ENCODE measurements at places on chromosomes 5 and 9.
A peak's percentile ranks its signal among the peaks of the same experiment; 100 is the strongest.

GRCh38 chr5:140317859-140318258 lies 15.0 kb upstream of the PFDN1 start:
- no peak for DNase-seq

GRCh38 chr5:72015103-72015548 lies 92.1 kb upstream of the MAP1B start:
- peak; percentile 72 for DNase-seq

- DNase-seq = peak; percentile 34
Measured at GRCh38 chr5:132370181-132370970, 866 bp downstream of the SLC22A5 start.

DNA sequence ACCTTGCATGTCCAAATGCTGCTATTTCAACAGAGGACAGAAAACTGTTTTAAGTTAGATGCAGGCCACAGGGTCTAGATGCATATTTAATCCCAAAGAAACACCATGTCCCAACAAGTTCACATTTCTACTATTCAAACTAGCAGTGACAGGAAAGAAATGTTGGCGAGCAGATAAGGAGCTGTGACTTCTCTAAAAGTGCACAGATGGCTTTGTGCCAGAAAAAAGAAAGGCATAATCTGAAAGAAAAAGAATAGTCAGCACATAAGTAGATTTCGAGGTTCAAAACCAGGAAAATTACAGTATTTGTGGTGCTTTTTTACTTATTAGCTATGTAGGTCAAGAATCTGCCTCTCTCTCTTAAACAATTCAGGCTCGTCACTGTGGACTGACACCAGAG lies 178.3 kb downstream of the DNAH5 start:
- no peak for DNase-seq

- DNase-seq = no peak
Measured at GRCh38 chr5:154206311-154206710, 15.8 kb downstream of the GALNT10 start.

DNA sequence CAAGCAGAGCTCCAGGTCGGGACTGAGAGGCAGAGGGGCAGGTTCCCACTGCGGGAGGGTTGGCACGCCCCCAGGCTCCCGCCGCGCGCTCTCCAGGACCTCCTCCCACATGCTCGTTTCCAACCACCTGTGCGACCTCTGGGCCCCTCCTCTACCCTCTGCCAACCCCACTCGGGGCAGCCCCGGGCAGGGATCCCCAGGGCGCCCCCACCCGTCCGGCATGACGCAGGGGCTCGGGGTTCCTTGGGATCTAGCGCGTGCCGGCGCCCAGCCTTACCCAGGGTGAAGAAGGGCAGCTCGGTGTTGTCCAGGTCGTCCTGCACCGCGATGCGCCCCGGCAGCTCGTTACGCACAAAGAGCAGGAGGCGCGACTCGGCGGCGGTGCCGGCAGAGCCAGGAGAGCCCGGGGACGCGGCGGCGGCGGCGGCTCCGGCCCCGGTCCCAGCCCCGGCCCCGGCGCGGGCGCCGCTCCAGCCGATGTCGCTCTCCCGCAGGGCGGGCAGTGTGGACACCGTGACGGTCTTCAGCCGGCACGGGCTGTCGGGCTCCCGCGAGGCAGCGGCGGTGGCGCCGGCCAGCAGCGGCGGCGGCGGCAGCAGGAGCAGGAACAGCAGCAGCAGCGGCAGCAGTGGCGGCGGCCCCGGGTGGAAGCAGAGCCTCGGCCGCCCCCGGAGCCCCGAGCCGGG lies 494 bp downstream of the ASTN2 start:
- DNase-seq = peak; percentile 41

DNA sequence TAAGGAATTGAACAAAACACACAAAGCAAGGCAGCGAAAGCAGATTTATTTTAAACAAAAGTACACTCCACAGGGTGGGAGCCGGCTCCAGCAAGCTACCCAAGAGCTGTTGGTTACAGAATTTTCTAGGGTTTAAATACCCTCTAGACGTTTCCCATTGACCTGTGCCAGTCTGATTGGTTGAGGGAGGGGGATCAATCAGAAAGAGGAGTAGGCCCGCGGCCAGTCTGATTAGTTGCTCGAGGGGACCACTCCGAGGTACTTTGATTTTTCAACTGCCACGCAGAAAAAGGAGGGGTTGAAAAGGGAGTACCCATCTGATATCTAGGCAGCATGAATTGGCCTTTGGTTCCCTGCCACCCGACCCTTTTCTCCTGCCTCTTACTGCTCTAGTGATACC lies 998 bp downstream of the SRP19 start:
- no peak for DNase-seq

DNA sequence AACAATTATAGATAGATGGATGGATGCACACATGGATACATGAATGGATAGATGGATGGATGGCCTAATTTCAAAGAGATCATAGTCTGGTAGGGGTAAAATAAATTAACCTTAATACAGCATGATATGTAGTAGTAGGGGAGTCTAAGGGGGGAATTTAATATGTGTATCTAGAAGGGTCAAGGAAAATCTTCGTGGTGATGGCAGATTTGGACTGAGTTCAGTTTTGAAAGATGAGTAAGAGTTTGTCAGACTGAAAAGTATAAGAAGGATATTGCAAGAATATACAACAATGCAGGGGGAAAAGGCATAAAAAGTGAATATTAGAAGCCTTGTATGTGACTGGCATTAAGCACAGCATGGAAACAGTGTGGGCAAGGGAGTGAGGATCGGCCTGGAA lies 98.7 kb downstream of the ZNF462 start:
- no peak for DNase-seq

- no peak for DNase-seq
Measured at GRCh38 chr5:142181547-142182163, 73.1 kb downstream of the NDFIP1 start.

- DNase-seq = no peak
Measured at GRCh38 chr9:14193328-14193990, 120.5 kb downstream of the NFIB start.

GRCh38 chr9:95129476-95130291 lies 187.8 kb downstream of the FANCC start:
- DNase-seq = no peak

GRCh38 chr5:31811210-31811609 lies 172.3 kb downstream of the PDZD2 start:
- DNase-seq = no peak

DNA sequence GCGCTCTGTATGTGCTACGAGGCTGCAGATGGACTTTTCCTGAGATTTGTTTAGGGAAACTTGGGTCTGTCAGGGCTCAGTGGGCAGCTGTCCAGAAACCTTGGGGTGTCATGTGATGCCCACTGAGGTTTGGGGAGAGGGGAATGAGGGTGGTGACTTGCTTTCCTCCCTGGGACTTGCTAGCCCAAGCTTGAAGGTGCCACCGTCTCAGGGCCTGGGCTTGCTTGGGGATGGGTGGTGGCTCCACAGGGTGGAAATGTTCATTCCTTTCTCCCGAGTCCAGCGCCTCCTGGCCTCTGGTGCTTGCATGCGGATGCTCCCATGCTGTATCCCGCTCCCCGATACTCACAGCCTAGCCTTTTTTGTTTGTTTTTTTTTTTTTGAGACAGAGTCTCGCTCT lies 33.3 kb downstream of the ZNF618 start:
- DNase-seq = no peak

- no peak for DNase-seq
Measured at GRCh38 chr9:27292659-27293405, 4.1 kb downstream of the EQTN start.

GRCh38 chr5:57684299-57684702 lies 201.7 kb upstream of the ACTBL2 start:
- no peak for DNase-seq

- DNase-seq = no peak
Measured at GRCh38 chr5:19568004-19568403, 420.0 kb downstream of the CDH18 start.

- DNase-seq = no peak
Measured at GRCh38 chr9:128404560-128404959, 16.1 kb upstream of the CERCAM start.

GRCh38 chr5:142685418-142686209 lies at the start of gene FGF1:
FGF1 (minus strand) TSS chr5:142686090; CDS start chr5:142614127, 71,963 bp downstream.
- DNase-seq = peak; percentile 37

GRCh38 chr5:149583394-149583793 lies 2.1 kb downstream of the ARHGEF37 start:
- no peak for DNase-seq

DNA sequence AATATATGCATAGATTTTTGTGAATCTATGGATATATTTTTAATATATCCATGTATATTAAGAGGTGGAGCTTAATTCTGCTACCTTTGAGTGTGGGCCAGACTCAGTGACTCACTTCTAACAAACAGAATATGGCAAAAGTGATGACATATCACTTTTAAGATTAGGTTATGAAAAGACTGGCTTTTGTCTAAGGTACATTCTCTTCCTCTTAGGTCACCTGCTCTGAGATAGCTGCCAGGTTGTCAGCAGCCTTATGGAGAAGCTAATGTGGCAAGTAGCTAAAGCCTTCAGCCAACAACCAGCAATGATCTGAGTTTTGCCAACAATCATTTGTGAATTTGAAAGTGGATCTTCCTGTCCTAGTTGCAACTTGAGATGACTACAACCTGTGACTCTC lies 83.8 kb downstream of the ANKRD31 start:
- DNase-seq = no peak

DNA sequence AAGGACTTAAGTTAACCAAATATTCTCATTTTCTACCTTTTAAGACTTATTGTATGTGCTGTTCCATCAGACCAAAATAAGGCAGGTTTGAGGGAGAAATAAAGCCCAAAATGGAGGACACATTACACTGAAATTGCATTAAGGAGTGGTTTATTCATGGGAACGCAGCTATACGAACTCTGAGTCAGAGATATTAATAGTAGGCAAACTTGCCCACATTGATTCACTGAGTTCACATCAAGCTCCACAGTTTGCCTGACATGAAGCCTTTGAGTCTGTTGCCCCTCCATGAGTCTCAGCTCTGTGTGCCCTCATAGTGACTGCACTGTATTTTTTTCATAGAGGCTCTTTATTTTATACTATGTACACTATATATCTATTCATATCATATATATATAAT lies 135.0 kb upstream of the SNX2 start:
- no peak for DNase-seq

DNA sequence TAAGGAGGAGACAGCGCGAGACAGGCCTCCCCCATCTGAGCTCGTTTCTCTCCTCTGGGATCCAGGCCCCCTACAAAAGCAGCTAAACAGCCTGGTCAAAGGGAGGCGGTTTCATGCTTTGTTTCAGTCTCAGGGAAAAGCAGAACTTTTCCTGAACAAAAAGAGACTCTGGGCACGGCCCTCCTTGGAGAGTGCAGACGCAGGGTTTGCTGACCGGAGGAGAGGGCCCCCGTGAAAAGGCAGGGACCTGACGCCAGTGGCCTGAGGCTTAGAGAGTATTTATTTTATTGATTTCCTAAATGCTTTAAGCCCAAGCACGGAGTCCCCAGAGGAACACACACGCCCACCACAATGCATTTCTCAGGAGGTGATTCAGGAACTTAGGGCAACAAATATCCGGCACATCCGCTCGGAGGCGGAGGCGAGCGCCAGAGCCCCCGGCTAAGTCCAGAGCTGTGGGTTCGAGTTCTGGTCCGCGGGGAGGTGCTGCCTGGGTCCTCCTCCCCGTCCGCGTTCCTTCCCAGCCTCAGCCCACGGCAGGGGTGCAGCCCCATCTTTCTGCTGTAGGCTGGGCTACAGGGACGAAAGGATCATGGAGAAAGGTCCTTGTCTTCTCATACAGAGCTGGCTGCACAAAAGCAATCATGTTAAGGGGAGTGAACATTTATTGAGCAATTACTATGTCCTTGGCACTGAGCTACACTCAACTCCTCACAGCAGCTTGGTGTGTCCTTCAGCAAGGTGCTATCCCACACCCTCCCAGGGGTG lies 40.0 kb downstream of the PTGES start:
- no peak for DNase-seq

DNA sequence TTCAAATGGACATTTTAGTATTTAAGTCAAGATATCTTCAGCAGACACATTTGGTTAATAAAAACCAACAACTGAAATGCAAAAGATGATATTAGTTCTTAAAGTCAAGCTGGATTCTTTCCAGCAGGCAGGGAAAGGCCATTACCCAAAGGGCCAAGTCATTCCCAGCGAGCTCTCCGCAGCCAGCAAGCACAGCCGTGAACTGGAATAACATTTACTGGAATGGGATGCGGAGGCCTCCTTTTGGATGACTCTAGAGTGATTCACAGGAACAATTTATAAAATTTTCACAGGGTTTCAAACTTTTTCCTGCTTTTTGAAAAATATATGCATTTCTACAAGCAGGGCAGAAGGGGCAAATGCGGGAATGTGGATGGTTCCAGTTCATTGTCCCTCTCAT lies 76.6 kb upstream of the DAB2 start:
- peak; percentile 49 for DNase-seq

- DNase-seq = no peak
Measured at GRCh38 chr5:123214193-123214592, 125.2 kb downstream of the PRDM6 start.

- DNase-seq = peak; percentile 62
Measured at GRCh38 chr9:120475341-120475740, 104.6 kb downstream of the CDK5RAP2 start.

DNA sequence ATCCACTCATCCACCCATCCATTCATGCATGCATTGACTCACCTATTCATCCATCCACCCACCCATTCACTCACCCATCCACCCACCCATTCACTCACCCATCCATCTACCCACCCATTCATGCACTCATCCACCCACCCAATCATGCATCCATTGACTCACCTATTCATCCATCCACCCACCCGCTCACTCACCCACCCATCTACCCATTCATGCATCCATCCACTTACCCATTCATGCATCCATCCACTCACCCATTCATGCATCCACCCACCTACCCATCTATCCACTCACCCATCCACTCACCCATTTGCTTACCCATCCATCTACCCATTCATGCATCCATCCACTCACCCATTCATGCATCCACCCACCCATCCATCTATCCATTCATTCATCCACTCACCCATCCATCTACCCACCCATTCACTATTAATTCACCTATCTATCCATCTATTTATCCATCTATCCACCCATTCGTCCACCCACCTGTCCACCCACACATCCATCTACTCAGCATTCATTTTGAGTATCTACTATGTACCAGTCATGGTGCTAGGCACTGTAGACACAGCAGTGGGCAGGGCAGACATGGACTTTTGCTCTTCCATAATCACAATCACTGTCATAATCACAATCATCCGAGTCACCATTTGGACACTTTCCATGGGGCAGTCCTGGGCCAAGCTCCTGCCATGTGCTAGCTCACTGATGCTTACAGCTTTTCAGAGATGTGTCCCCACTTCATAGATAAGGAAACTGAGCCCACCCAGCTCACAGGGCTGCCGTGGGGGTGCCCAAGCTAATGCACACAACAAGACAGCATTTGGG lies 34.4 kb downstream of the HMCN2 start:
- DNase-seq = no peak

DNA sequence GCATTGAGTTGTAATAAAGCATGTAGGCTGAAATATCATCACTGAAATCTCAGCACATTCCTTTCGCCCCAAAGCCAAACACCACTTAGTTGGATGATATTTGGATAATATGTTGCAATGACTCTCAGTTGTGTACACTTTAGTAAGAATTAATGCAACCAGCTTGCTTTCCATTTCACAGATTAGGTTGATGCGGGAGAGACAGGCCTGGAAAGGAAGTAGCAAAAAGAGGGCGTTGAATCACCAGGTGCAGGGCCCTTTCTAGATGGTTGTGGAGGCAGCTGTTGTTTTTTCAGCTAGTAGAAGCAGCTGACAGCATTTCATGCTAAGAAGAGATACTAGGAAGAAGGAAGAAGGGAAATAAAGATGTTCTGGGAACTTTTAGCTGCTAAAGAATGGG lies 30.9 kb downstream of the DMRT3 start:
- no peak for DNase-seq
